ENCODE measurements at places on chromosomes 4 and X.

DNA sequence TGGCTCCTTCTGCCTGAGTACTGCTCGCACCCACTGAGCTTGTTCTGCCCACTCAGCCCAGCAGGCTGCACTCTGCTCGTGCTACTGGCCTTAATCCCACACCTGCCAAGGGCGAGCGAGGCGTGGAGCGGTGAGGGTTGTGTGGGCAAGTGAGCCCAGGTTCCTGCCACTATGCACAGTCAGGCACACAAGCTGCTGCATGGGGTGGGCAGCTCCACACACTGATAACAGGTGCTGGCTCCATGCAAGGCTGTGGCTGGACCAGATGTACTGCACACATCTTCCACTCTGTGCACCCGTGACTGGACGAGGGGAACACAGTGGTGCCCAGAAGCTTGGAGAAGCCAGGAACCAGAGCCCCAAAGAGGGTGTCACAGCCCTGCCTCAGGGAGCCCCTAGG, 184.3 kb upstream of the NUDT6 start:
- DNase-seq, result no peak

DNA sequence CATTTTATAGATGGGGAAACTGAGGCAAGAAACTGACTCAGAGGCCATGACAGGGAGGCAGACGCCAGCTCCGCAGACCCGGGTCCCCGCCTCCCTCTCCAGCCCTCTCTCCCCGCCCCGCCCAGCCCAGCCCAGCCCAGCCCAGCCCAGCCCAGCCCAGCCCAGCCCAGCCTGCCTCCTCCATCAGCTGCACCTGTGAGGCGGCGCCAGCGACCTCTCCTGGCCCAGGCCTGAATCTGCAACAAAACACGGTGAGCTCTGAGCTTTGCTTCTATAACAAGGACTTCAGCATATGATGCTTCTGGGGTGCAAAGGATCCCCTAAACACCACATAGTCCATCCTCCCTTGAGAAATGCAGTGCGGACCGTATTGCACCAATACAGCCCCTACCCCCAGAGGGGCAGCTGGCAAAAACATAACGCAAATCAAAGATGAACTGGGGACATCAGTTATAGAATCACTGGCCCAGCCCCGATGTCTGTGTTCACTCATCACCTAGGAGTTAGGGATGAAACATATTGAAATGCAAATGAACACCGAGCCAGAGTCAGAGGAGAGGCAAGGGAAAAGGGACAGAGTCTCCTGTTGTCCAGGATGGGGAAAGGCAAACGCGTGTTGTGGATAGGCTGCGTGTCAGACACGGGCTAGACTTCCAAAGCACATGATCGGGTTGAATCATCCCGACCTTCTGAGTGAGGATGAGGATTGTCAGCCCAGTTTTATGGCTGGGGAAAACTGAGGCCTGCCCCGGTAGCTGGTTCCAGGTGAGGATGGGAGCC, 216.1 kb upstream of the PSAPL1 start:
- DNase-seq, result peak; percentile 49

GRCh38 chrX:67004451-67004850, 365.6 kb upstream of the EDA2R start:
- DNase-seq, result no peak

GRCh38 chr4:158189422-158189821, 16.6 kb upstream of the GASK1B start:
- no peak for DNase-seq

DNA sequence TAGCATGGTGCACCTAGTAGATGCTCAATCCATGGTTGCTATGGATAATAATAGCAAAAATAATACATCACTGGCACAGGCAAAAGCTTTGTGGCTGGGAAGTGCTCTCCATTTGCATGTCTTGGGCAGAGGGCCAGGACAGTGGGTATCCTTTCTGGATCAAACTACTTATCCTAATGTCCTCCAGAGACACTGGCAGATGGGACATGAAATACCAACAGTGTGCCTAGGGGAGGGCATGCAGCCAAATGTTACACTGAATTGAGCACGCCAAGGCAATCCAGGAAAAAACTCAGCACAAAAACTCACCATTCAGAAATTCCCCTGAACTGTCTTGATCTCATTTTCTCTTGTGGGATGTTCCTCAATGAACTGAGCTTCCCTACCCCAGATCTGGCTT, 98.6 kb upstream of the SCML1 start:
- DNase-seq, result peak; percentile 84

DNA sequence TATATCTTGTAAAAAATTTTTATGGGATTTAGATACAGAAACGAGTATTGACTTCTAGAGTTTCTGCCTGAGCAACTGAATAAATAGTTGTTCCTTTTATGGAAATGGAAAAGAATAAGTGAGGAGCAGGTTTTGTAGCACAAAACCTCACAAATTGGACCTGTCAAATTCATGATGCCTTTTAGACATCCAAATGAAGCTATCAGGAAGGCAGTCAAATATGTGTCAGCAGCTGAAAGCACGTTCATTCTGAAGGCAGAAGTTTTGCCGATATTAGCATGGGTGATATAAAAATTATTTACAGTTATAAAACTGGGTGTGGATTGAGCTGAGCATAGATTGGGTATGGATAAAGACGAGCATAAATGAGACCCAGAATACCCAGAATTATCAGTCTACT, 374.0 kb downstream of the EPHA5 start:
- no peak for DNase-seq
